ENCODE measurements at places on chromosomes 3 and 15.

GRCh38 chr15:42220216-42220615 is 12.1 kb upstream of the VPS39 start:
- no peak for DNase-seq

DNA sequence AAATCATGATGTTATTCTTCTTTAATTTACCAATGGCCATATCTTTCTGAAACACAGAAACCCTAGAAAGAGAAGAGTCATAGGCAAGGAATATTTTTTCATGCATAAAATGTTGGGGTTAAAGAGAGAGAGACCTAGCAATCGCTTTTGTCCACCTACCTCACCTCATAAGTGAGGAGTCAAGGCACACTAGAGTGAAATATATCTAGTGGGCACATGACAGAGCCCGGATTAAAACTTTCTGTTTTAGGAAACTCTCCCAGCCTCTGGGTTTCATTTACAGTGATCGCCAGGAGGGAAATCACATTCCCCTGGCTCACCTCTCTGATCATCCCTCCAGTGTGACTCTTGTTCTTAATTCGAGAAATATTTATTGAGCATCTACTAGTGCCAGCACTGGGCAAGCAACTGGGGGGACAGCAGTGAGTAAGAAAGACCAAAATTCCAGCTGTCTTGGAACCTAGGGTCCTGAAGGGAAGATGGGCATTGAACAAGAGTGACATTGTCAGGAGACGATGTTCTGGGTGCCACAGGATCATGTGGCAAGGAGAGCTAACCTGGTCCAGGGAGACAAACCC is 1.3 kb downstream of the CAPN3 start:
- DNase-seq = no peak

- DNase-seq = no peak
Measured at GRCh38 chr15:78429477-78429876, 8.5 kb upstream of the IREB2 start.

GRCh38 chr15:68704496-68705021 is 116.1 kb downstream of the ANP32A start:
- peak; percentile 62 for DNase-seq

- DNase-seq = no peak
Measured at GRCh38 chr3:65685621-65686235, 353.0 kb downstream of the MAGI1 start.

GRCh38 chr3:49607105-49607591 is 52.9 kb downstream of the BSN start:
- DNase-seq = peak; percentile 36

Measured in femur (tissue), 1 donor.